ENCODE measurements at places on chromosomes 12 and 14.

GRCh38 chr14:87155856-87156488, 837.0 kb downstream of the GALC start:
- no peak for DNase-seq

- no peak for DNase-seq
Observed at GRCh38 chr14:39384177-39384576, 48.1 kb downstream of the FBXO33 start.

GRCh38 chr12:218728-219590, 5.0 kb upstream of the SLC6A12 start:
- no peak for DNase-seq

GRCh38 chr14:104512061-104512460, 67.5 kb upstream of the C14orf180 start:
- no peak for DNase-seq

DNA sequence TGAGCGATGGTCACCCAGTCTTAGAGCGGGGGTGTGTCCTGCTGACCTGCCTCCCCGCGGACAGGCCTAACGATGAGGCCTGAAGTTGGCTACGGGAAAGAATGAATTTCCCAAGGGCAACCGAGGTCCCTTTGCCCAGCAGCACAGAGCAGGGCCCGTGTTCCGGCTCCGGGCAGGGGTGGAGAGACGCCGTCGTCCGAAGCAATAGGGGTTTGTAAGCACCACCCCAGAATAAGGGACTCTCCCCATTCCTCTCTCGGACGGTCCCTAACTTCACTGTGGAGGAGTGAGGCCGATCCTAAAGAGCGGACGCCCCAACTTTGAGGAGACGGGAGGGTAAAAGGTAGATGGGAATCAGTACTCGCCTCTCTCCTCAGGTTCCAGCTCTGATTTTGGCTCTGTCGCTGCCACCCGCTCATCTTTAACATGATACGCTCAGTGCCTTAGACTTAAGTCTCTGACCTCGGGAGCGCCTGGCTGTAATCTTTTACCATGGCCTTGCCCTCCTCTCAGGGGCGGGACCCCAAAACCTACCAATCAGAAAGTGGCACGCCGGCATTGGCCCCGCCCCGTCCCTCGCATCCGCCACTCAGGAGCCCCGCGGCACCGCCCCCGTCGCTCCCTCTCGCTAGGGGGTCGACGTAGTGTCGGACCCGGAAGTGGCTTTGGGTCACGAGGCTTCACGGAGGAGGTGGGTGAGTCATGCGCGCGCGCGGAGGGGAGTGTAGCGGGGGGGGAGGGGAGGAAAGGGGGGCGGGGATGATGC, at the start of gene DDIT3:
Gene DDIT3, minus strand, starts transcription at position 462 of the 766 bp plus-strand sequence. CDS start 3,108 bp downstream, outside the sequence.
- DNase-seq, result peak; percentile 99

DNA sequence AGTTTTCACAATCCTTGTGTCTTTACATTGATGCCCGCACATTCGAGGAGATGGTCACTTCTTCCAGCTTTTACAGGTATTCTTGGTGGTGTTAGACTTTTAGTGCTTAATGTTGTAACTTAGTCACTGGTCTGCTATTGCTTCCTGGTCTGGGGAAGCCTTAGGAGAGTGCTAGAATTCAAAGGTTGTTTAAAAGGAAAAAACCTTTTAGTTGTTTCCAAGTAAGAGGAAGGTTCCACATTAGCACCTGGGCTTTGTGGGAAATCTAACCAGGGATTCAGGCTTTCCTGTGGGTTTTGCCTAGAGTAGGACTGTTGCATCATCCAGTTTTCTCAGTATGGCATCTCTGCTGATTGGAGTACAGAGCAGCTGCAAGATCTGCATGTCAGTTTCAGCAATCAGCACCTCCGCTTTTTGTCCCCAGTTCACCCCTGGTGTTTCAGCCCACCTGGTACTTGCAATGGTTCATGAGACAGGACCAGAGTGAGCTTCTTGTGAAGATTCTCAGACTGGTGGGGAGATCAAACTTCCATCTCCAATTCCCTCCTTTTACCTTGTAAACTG, 44.0 kb upstream of the PLBD1 start:
- no peak for DNase-seq

DNA sequence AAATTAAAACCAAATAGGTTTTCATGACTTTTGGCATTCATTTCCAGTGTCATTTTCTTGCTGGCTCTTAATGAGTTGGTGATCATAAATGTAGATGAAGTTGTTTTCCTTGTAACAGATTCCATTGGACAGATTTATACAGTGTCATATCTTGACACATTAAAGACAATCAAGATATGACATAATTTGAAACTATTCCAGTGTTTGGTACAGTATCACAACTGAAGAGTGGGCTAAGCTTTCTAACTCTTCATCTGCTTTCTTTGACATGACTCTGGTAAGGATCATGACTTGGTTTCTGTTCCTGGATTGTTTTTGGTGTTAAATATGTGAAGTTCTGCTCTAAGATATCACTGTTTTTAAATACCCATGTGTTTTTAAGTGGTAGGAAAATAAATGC, 289.6 kb downstream of the NAV3 start:
- DNase-seq, result no peak

- peak; percentile 84 for DNase-seq
Observed at GRCh38 chr12:1917172-1918070, 1.0 kb downstream of the CACNA2D4 start.

- no peak for DNase-seq
Observed at GRCh38 chr14:39372656-39373055, 59.6 kb downstream of the FBXO33 start.

- DNase-seq, result no peak
Observed at GRCh38 chr14:45678163-45678562, 425.2 kb upstream of the MIS18BP1 start.

GRCh38 chr12:81294325-81295190, 216.7 kb downstream of the ACSS3 start:
- DNase-seq, result no peak

- DNase-seq, result no peak
Observed at GRCh38 chr12:12086362-12086761, 15.6 kb downstream of the BCL2L14 start.

DNA sequence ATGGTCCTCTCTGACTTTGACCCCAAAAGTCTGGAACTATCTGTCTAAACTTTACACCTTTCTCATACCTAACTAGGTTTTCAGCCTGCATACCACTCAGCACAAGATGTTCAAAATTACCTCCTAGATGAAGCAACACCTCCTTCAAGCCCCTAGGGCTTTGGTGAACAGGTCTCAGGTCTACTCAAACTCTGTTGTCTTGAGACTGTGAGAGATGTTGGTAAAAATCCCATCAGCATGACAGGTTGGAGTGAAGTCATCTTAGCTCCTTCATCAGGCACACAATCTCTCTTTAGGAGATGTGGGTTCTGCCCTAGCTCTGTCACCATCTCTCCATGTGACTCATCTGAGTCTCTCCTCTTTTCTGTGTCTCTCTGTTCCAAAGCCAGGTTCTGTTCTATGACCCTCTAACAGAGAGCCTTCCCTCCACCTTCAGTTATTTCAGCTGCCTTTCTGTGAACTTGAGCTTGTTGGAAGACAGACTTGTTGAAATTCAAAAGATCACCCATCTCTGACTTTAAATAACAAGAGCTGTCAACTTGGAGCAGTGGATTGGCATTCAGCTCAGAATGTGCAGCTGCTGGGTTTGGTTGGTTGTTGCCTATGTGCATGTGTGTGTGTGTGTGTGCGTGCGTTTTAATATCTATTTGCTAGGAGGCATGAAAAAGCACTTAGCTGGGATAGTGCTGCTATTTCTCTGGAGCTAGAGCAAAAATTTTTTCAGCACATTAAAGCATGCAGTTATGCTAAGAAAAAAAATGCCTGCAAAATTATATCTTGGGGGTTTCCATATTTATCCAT, 130.7 kb downstream of the CRACR2A start:
- no peak for DNase-seq

DNA sequence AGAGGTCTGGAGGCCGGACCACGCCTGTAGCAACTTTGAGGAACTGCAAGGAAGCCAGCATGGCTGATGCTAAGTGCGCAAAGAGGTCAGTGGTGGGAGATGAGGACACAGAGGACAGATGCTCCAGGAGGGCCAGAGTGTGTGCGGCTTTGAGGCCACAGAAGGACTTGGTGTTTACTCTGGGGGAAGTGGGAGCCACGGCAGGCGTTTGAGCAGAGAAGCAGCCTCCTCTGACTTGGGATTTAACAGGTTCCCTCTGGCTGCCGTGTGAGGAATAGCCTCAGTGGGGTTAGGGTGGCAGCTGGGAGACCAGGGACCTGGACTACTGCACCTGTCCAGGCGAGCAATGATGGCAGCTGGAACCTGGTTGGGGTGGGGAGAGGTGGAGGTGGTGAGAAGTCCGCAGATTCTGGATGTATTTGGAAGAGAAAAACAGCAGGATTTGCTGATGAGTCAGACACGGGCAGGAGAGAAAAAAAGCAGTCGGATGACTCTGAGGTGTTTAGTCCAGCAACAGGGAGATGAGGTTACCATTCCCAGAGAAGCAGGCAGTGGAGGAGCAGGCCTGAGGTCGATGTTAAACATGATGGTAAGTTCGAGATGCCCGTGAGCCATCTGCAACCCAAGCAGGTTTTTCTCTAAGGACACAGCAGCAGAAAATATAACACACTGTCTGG, 143.5 kb downstream of the SCARB1 start:
- DNase-seq, result no peak

DNA sequence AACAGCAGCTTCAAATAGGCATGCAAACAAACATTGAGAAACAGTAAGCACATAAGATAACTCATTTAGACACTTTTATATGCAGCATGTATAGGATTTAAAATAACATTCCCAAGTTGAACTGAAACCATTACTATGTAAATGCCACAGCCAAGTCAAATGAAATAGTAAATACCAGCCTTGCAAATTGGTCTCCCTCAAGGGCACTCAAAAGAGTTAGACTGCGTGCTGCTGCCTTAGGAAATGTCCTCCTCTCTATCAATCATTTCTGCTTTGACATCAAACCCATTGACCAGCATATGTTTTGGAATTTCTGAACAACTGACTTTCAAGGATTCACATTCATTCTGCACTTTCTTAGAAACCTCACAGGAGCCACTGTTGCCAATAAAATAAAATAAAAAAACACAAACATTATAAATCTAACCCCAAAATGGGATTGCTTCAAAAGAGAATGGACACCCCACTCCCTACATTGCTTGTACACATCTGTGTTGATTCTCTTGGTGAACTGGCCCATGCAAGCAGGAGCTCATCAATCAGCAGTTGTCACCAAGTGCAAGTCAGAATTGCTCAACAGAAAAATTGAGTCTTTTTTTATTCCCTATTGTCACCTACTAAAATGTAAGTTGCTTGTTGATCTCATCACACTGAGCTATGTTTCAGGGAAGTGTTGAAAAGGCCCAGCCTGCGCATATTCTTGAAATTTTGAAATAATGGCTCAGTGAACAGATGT, 256.2 kb downstream of the DAD1 start:
- DNase-seq, result no peak
